Stimulated activated CD8-positive, alpha-beta memory T cell treated with anti-CD3 and anti-CD28 coated beads, Interleukin-7, amount 100 ng/mL, for 24 hours (primary cell): ENCODE measurements at places on chromosomes 3 and 15.

- no peak for DNase-seq
Measured at GRCh38 chr3:193190146-193190786, 50.8 kb upstream of the PLAAT1 start.

DNA sequence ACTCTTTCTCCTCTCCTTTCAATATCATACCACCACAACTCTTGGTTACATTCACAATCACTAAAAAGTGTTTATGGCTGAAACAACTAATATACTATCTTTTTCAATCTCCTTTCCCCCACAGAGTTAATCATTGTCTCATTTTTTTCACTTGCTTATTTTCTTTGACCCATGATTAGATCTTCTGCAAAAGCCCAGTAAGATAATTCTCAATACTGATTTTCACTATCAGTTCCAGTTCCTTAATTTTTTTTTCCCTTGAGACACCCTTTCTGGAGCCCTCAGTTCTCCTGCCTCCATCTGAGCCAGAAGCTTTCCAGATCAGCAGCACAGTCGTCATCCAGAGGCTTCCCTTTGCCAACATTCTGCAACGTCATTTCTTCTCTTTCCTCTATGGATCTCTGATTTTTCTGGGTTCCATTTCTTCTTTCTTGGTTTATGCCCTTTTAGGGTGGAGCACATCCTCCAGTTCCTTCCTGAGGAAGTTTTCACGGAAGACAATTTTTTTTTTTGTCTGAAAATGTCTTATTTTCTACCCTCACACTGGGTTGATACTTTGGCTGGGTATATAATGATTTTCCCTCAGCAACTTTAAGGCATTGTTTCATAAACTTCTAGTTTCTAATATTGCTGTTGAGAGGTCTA is 88.7 kb upstream of the C15orf39 start:
- no peak for DNase-seq

GRCh38 chr3:36957862-36958686 is 13.2 kb upstream of the TRANK1 start:
- no peak for DNase-seq

GRCh38 chr3:39028546-39028945 is 23.2 kb downstream of the SCN11A start:
- no peak for DNase-seq

- no peak for DNase-seq
Measured at GRCh38 chr3:62659660-62660059, 215.6 kb downstream of the CADPS start.

- DNase-seq: no peak
Measured at GRCh38 chr15:62578960-62579359, 413.9 kb upstream of the C2CD4B start.

DNA sequence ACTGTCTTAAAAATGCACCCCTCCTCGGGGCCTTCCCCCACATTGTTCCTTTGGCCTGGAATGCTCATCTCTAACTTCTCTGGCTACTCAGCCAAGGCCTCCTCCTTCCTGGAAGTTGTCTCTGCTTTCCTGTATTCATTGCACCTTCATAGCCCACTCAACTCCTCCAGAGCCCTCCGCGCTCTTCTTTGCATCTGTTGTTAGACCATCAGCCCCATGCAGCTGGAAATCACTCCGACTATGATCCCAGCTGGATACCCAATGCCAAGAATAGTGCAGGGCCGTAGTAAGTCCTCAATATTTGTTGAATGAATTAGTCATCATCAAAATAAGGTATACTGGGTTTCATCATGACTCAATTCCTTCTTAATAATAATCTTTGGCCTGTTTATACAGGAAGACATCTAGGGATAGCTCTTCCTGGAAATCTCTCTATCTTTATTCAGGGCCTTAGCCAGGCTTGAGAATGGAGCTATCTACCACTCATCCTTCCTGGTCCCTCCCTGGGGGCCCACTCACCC is 112.7 kb downstream of the SYNPR start:
- no peak for DNase-seq

- no peak for DNase-seq
Measured at GRCh38 chr3:32684029-32684799, 774 bp upstream of the CNOT10 start.

DNA sequence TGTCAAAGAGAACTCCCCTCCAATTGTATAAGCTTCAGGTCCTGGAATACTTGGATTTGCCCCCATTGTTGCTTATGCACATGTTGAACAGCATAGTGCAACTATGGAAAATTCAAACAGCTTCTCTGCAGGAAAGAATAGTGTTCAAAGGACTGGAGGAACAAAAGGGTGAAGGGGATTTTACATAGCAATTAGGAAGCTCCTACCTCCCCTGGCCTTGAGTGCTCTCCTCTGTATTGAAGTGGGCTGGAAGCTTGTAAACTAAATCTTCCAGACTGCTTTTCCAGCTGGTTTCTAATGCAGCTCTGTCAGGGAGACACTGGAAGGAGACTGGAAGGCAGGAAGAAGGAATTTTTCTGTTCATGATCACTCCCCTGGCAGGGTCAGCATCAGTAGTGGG is 7.2 kb upstream of the ELP6 start:
- no peak for DNase-seq

DNA sequence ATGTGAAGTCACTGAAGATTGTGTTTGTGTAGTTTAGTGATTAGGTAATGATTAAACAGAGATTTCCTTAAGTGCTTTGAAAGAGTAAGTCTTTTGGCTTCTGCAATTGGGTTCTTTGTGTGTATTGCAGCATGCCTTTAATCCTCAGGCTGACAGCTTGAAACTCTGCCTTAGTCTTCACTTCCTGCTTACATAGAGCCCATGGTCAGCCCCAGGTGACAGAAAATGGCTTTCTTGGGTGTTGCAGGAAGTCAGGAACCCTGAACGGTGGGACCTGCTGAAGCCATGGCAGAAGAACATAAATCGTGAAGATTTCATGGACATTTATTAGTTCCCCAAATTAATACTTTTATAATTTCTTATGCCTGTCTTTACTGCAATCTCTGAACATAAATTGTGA is 61.3 kb downstream of the KBTBD8 start:
- no peak for DNase-seq

- no peak for DNase-seq
Measured at GRCh38 chr15:100194996-100195395, 146.8 kb downstream of the ADAMTS17 start.

GRCh38 chr15:51318382-51319150 is 19.8 kb downstream of the CYP19A1 start:
- no peak for DNase-seq

- DNase-seq: no peak
Measured at GRCh38 chr3:192727032-192727847, at the start of gene FGF12. FGF12 (minus strand) TSS chr3:192727541.

DNA sequence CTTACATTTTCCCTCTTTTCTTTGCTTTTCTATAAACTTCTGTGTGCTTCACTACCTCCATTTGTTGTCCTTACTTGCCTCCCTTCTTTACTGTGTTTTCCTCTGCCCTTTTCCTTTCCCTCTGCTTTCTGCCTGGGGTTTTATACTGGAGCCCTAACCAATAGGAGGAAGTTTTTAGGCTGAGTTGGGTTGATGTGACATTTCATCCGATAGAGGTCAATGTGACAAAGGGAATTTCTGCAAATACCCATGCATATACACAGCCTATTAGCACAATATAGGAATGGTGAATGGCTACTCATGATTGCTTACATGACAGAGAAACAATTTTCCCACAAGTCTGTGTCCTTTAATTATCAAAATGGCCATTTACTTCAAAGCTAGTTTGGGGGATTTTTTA is 153.0 kb upstream of the ARPP21 start:
- DNase-seq: no peak

DNA sequence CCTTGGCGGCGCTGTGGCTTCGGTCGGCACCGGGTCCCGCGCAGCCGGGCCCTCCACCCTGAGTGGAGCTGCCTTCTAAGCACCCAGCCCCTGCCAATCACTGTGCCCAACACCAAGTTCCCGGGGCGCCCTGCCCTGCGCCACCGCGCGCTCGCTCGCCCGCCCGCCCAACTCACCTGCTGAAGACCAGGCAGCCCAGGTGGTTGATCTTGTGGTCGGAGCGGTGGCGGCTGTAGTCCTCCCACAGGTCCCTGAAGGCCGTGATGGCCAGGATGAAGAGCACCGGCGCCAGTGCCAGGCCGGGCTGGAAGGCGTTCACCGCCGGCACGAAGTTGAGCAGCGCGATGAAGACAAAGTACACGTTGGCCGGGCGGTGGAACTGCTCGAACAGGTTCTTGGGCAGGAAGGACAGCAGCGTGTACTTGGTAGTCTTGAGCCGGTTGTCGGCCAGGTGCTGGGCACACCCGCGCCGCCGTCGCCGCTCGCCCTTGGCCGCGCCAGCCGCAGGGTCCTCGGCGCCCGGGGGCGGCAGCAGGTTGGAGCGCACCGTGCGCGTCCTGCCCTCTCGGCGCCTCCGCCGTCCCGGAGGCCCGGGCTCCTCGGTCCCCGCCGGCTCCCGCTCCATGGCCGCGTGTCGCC is 536 bp downstream of the ATP10A start:
- no peak for DNase-seq

DNA sequence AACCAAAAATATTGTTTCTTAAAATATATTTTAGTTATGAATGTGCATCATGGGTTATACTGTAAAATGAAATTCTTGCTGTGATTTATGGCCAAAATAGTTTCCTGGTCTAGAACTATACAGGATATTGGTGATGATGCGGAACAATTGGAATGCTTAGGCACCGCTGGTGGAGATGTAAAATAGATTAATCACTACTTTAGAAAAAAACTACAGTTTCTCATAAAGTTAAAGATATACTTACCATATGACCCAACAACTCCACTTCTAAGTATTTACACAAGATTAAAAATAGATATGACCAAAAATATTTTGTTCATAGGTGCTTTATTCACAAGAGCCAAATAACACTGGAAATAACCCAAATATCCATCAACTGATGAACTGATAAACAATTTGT is 126.7 kb downstream of the TUSC7 start:
- DNase-seq: no peak

- no peak for DNase-seq
Measured at GRCh38 chr15:40436116-40436891, 4.4 kb upstream of the BAHD1 start.

- no peak for DNase-seq
Measured at GRCh38 chr15:90609242-90610180, 79.8 kb downstream of the CRTC3 start.

DNA sequence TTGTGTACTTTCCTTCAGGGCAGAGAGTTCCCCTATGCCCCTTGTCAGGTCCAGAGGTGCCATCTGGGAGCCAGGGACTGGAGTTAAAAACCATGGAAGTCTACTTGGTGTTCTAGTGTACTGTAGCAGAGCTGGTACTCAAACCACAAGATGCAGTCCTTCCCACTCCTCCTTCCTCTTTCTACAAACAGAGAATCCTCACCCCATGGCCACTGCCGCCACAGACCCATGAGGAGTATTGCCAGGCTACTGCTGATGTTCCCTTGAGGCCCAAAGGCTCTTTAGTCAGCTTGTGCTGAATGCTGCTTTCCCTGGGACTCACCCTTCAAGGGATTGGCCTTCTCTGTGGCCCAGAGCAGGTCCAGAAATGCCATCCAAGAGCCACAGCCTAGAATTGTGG is 229.2 kb upstream of the ZPLD1 start:
- no peak for DNase-seq

DNA sequence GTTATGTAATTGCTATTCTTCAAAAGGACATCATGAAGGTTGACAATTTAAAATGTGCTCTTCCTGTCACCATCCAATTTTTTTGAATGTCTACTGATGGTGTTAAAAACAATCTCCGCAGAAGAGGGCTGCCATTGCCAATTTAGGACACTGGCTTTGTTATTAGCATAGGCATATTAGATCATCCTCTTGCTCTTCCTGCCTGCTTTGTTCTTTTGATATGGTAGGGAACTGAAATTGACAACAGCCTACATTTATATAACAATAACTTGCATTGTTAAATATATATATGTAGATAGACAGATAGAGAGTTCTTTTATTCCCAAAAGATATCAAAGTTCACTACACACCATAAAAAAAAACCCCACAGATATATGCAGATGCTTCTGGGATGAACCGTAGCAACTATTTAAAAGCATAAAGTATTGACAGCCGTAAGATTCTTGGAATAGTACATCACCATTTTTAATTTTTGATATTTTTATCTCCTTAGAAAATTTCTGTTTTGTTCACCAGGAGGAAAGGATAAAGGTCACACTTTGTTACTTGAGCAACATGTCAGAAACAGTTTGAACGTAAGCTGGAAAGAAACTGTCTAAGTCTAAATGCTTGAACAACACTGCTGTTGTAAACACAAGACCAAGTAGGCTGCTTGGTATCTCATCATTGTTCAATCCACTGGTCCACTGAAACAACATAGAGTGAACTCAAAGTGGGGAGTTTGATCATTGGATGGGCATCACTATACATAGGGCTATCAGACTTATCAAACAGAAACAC is 66.5 kb downstream of the MDFIC2 start:
- DNase-seq: no peak

GRCh38 chr15:76223521-76223920 is 87.7 kb downstream of the ETFA start:
- DNase-seq: no peak

GRCh38 chr3:22627993-22628499 is 575.1 kb upstream of the UBE2E2 start:
- no peak for DNase-seq

GRCh38 chr3:58383904-58384303 is 49.7 kb downstream of the PDHB start:
- no peak for DNase-seq

GRCh38 chr3:3664935-3665334 is 134.3 kb upstream of the LRRN1 start:
- DNase-seq: no peak

GRCh38 chr3:9198261-9198660 is 51.2 kb downstream of the SRGAP3 start:
- no peak for DNase-seq

GRCh38 chr15:59304034-59304795 is 68.5 kb downstream of the MYO1E start:
- DNase-seq: no peak

GRCh38 chr3:158711886-158712285 is 20.4 kb downstream of the RARRES1 start:
- no peak for DNase-seq

DNA sequence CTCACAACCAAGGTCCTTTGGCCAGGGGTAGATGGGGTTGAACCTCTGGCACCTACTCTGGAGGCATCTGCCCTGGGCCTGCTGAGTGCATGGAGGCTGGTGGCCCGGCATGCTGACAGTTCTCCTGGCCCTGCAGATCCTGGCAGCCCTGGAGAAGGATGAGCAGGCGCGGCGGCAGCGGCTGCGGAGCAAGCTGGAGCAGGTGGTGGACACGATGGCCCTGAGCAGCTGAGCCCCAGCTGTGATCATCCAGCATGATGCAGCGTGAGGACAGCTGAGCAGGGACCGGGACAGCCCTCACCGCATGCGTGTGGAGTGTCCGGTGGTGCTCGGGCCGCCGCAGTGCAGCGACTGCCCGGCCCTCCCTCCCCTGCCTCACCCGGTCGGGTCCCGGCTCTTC is 50.9 kb downstream of the PLXNA1 start:
- DNase-seq: no peak
